Activated naive CD8-positive, alpha-beta T cell treated with anti-CD3 and anti-CD28 coated beads for 36 hours (primary cell): ENCODE measurements at places on chromosomes 2 and 18. TPM values are rescaled to one million over a fixed set of nuclear protein-coding genes. Genes with fewer than 3 reads are reported as not detected.

CEP76 gene
- total RNA-seq, result 16.8 TPM

GRCh38 chr2:98034745-98035144, 39.0 kb upstream of the TMEM131 start:
- no peak for DNase-seq

DNA sequence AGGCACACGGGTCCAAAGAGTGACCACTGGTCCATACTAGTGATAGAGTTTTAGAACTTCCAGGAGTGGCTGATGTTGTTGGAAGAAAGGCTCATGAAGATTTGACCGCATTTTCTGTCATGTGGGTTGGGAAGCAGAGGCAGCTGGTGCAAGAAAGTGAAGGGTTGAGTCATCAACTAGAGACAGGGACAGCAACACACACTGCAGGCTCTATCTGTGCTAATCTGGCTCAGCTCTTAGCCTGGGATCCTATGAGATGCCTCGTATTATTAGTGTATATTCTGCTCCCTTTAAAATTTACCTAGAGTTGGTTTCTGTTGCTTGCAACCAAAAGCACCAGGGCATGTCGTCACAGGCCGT, 2.5 kb upstream of the SH3RF3 start:
- DNase-seq, result no peak

DNA sequence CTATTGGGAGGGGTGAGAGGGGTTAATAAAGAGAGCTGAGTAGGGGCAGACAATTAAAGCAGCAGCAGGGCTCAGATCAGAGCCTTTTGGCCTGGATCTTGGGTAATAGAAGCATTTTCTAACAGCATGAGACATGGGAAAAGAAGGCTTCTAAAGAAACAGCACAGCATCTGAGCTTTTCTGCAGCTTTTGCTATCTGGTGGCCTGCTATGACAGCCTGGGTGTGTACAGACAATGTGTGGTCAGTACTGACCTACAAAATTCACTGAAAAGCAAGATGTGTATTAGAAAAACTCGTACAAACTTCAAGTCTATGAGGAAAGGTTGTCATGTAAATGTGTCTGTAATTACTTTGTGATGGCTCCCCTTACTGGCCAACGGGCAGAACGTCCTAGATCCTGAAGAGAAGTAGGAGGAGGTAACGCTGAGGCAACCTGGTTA, 95.6 kb downstream of the GALNT3 start:
- DNase-seq, result no peak

EPAS1 gene
- total RNA-seq, result 0.78 TPM

TLX2 gene
- not detected for total RNA-seq

GRCh38 chr2:181472990-181473389, 15.8 kb downstream of the ITGA4 start:
- no peak for DNase-seq

GRCh38 chr2:3212984-3213383, 164.6 kb downstream of the EIPR1 start:
- no peak for DNase-seq

GRCh38 chr18:2424420-2424819, 146.9 kb downstream of the METTL4 start:
- no peak for DNase-seq

PECR gene
- 16.2 TPM for total RNA-seq

TMEM237 gene
- total RNA-seq, result 20.4 TPM

DNA sequence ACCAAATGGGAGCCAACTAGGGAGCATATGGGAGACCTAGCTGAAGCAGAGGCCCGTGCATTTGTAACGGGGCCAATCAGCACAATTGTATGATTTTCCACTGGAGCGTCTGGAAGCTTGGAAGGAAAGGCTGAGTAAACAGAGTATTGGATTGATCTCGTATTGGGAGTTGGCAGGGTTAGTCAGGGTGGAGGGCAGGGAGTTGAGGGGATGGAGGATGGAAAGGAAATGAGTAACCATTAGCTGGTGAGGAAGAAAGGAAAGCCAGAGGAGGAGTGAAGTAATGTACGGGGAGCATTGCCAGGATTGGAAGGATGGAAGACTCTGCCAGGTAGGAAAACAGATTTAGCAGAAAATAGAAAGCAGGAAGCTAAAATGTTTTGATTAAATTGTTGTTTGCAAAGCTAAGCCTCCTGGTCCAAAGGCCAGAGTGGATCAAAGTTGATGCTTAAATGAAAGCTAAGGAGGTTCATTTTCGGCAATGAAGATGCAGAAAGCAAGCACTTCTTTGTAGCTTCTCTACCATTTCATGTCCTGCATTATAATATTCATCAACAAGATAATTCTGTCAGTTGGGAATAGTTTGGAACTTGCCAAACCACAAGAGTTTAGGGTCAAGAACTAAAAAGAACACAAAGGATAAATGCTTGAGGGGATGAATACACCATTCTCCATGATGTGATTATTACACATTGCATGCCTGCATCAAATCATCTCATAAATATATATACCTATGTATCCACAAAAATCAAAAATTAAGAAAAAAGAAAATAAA, 75.6 kb upstream of the TTN start:
- no peak for DNase-seq

CAVIN2 gene
- total RNA-seq, result not detected
